ENCODE measurements at places on chromosomes 2 and 18. TPM values are rescaled to one million over a fixed set of nuclear protein-coding genes. Genes with fewer than 3 reads are reported as not detected.

Gene PASK
- total RNA-seq, result 6.3 TPM

Gene DSEL
- total RNA-seq, result 0.68 TPM

Gene POTEI
- total RNA-seq, result not detected

Gene TUBA3E
- total RNA-seq, result not detected

Gene MLPH
- 121 TPM for total RNA-seq

Gene DUSP2
- total RNA-seq, result 0.49 TPM

Gene TMEM214
- total RNA-seq, result 69.5 TPM

Gene ABCA12
- not detected for total RNA-seq

Gene ESPNL
- total RNA-seq, result not detected
